SW480 (cell line): ENCODE measurements at places on chromosomes 5 and 9.

GRCh38 chr9:92188969-92189781 is 74.0 kb upstream of the SPTLC1 start:
- DNase-seq, result no peak

- DNase-seq, result no peak
These were observed 71.5 kb upstream of the RPS23 start for GRCh38 chr5:82349652-82350051.

DNA sequence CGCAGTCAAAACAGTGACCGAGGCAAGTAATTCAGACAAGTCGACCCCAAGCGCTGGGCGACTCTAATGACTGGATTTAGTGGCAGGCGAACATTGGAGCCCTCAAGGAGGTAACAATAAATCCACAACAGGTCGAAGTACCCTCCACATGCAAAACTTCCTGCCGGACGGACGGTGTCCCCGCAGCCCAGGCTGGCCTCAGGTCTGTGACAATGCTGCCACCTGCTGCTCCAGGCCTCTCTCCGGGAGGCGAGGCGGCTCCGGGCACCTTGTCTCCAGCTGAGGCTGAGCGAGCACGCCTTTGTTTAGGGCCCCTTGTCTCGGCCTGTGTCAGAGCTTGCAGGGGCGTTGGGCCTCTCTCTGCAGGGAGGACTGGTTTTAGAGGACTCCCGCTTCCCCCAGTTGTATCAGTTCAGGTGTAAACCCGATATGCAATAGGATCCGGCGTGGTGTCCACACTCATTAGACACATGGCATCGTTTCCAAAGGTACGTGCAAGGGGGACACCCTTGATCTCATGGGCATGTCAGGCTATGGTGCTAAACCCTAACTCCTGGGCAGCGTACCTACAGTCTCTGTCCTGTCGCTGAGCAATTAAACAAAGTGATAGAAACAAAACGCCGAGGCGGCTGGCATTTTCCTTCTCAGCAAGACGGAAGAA is 628.0 kb upstream of the ADAMTS16 start:
- DNase-seq, result peak; percentile 65

GRCh38 chr5:60453186-60453976 is 246.6 kb downstream of the DEPDC1B start:
- DNase-seq, result no peak

DNA sequence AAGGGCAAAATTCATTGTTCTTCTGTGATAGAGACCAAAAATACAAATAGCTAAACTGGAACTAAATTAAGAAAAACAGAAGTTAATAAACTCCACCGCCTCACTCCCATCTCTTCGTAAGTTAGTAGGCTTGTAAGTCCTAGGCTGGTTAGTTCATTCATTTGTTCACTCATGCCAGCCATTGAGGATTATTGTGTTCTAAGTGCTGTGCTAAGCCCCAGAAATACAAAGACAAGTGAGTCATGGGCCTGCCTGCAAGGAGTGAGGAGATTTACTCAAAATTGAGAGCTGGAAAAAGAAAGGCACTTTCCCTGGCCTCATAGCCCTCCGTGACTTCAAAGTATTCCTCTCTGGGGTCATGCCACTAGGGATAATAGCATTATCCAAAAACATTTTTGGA is 8.5 kb downstream of the DOCK8 start:
- no peak for DNase-seq

- DNase-seq, result no peak
These were observed 48.2 kb downstream of the GABBR2 start for GRCh38 chr9:98660541-98660940.

DNA sequence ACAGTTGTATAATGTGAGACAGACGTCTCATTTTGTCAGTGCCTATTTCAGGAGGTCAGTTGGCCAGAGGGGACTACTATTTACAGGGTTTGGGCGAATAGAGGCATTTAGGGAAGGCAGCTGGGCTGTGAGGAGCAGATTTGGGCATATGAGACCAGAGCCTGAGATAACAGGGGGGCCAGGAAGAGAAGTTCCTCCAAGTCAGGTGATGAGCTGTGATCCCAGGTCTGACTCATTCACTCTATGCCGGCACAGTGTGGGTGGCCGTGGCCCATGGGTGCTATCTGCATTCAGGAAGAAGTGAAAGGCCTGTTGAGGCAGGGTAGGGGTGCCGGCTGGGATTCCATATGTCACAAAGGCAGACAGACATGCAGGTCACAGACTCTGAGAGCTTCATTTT is 142.8 kb downstream of the PDZD2 start:
- peak; percentile 11 for DNase-seq

- DNase-seq, result no peak
These were observed 253.7 kb downstream of the NR3C1 start for GRCh38 chr5:143149759-143150158.

GRCh38 chr9:71647094-71647591 is 121.2 kb downstream of the CEMIP2 start:
- DNase-seq, result peak; percentile 43

GRCh38 chr9:128637656-128638055 is 19.0 kb downstream of the DYNC2I2 start:
- no peak for DNase-seq

DNA sequence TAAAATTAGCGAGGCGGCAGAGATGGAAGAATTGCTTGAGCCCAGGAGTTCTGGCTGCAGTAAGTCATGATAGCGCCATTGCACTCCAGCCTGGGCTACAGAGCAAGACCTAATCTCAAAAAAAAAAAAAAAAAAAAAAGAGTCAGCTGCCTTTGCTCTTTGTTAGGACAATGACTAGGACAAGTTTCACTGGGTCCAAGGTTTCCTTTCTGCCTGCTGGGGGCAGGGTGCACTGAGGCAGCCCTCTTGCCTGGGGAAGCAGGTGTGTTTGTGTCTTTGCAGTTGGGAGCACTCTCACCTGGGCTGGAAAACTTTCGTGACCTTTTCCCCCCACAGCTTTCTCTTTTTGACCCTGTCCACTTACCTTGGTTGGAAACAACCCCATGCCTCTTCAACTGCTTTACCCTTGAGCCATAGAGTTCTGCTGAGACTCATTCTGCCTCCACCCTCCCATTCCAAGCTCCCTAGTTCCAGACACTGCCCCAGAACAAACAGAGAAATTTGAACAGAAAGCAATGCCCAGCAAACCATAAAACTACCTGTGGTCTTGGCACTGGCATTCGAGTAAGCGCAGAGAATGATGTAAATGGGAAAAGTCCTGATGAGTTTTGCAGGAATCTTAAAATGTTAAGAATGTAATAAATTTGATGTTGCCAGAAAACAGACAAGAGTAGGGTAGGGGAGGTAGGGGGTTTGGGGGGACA is 17.0 kb upstream of the MYO10 start:
- no peak for DNase-seq

- peak; percentile 12 for DNase-seq
These were observed 449.7 kb upstream of the MPDZ start for GRCh38 chr9:13728917-13729811.

DNA sequence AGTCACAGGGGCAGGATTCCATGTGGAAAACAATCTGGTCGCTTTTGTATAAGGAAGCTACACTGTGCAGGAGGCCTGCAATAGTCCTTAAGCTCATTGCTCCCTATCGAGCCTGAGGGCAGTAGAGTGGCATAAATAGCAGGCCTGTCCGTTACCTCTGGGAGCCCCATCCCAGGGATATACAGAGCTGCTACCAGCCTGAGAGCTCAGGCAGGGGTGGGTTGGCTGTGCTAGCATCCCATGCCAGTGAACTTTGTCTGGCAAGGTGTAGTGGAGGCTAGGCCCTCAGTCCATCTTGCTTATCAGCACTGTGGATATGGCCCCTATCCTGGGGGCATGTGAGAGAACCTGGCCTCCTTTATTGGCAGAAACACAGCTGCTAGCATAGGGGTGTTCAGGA is 47.7 kb downstream of the SLCO6A1 start:
- no peak for DNase-seq

DNA sequence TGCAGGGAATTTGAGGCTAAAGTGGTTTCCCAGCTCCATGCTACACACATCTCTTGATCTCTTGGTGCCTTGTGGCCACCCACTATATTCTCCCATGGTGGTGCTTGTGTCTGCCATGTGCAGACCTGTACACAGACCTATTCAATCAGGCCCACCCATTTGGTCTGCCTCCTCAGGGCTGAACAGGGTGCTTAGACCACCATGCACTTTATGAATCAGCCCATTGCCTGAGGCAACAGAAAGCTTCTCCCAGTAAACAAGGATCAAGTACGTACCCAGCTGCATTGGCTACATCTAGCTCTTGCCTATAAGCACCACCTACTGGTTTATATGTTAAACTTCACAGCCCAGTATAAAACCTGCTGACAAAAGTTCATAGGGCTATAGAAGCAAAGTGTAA is 664.3 kb upstream of the EDIL3 start:
- DNase-seq, result peak; percentile 14

DNA sequence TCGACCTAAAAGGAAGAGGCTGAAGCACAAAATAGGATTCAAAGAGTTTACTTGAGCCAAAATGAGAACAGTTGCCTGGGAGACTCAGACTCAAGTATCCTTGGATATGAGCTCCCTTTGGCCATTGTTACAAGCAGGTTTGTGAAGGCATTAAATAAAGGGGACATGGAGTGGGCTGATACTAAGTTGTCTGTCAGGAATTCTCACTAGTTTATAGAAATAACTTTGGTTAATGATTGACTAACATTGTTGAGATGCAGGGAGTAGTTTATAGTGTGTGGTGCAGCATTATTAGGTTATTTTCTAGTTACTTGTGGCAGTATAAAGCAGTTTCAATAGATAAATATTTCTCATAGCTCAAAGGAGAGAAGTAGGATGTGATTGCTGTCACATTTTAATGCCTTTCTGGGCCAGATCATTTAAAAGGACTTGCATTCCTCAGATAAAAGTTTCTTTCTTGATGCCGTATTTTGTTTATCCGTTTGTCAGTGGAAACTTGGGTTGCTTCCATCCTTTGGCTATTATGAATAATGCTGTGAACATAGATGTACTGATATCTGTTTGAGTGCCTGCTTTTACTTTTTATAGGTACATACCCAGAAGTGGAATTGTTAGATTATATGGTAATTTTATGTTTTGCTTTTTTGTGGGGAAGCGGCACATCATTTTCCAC is 9.1 kb downstream of the AP3S1 start:
- peak; percentile 39 for DNase-seq

DNA sequence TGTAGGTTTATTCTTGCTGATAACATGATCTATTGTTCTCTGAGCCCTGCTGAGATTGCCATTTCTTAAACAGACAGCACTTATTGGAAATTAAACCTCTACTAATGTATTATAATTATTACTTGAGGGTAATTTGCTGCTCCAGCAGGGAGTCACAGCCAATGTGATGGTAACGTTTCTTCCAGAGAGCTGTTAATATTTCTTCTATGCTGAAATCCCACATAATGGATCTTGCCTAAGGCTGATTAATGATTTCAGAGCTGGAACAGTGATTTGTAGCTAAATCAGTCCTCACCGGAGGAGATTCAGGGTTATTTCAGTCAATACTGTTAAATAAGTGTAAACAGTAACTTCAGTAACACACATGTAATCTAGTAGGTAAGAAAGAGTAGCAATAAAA is 170.1 kb downstream of the CDH12 start:
- no peak for DNase-seq
